ENCODE measurements at places on chromosomes 1 and 21. TPM values are rescaled to one million over a fixed set of nuclear protein-coding genes. Genes with fewer than 3 reads are reported as not detected.

The ZNF496 gene
- 30.1 TPM for total RNA-seq

DNA sequence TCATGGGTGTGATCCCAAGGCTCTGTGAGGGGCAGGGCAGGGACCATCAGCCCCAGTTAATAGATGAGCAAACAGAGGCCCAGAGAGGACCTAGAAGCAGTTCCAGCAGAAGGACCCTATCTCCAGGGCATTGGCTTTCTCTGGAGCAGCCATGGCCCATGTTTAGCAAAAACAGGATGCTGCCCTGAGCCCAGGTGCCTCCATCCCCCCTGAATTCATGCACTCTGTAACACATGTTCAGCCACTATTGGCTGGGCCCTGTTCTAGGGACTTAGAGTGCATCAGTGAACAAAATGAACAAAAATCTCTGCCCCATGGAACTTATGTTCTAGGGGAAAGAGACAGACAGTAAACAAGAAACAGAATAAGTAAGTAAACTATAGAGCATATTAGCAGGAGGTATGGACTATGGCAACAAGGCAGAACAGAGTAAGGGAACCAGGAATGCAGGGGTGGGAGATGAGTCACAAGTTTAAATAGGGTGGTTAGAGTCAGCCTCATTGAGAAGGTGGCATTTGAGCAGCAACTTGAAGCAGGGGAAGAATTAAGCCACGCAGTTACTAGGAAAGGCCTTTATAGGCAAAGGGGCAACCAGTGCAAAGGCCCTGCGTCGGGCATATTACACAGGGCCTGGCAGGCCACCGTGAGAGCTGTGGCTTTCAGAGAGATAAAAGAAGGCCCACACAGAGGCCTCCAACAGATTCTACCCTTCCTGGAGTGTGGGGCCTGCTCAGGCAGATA, 185.9 kb upstream of the EDN2 start:
- no peak for DNase-seq

DNA sequence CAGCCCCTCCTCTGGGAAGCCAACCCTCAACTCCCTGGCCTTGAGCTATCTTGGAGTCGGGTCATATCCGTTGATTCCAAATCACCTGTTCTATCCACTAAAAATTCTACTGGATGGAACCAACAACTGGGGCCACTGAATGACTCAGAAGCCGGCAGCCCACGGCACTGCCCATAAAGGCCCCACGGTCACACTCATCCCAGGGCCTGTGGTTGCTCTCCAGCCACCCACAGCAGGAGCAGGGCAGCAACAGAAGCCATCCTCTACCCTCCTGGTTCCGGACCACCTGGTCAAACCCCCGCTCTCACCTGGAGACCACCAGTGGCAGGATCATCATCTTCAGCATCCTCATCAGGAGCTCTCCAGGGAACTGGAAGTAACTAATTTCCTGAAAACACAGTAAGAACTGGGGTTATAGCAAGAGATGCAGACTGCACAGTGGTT, 8.4 kb downstream of the SLC1A7 start:
- DNase-seq: no peak

DNA sequence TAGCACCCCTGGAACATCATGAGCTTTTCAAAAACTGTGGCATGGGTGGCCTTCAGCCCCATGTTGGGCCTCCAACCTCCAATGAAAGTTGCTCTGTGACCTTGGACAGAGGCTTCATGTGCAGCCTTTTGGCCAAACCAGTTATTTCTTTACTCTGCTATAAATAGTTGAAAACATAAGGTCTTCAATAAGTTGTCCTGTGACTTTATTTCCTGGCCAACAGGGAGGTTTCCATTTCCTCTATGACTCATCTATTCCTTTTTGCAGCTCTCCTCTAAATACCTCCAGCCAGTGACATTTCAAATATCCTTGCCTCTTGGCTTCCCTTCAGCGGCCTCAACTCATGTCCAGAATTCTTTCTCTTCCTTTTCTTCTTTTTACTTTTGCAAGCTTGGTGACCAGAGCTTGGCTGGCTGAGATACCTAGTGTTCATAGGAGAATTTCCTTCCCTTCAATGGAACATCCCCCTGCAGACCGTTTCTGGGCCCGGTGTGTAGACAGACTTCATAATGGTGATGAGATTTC, 22.7 kb upstream of the TRIM67 start:
- DNase-seq: no peak

DNA sequence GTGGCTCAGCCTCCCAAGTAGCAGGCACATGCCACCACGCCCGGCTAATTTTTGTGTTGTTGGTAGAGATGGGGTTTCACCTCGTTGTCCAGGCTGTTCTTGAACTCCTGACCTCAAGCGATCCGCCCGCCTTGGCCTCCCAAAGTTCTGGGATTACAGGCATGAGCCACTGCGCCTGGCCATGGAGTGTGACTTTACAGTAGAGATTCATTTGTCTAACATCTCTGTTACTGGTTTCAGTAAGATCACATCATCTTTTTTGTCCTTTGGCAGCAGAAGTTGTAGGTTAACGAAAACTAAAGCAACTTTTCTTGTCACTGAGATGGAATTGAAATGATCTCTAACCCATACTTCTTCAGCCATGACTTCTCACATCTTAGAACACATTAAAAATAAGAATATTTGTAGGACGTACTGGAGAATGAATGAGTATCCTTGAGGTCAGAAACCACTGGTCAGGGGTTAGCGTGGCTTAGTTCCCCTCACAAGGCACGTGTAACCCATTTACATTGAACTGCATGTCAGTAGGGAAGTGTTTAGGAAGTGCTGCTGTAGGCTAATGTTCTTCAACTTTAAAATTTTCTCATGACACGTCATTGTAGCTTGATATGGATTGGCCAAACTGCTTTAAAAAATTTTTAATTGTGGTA, 75.9 kb downstream of the CAMTA1 start:
- DNase-seq: no peak

- DNase-seq: no peak
Measured at GRCh38 chr1:198909973-198910372, 271.1 kb downstream of the PTPRC start.

The OPN3 gene
- total RNA-seq: 37.8 TPM

- peak; percentile 63 for DNase-seq
Measured at GRCh38 chr1:37808369-37809319, 636 bp upstream of the YRDC start.

The GUCA2A gene
- not detected for total RNA-seq

The COL11A1 gene
- total RNA-seq: 56.6 TPM

All from neural progenitor cell (in vitro differentiated cells).